ENCODE measurements at places on chromosomes 2 and 18.
A peak's percentile ranks its signal among the peaks of the same experiment; 100 is the strongest.

DNA sequence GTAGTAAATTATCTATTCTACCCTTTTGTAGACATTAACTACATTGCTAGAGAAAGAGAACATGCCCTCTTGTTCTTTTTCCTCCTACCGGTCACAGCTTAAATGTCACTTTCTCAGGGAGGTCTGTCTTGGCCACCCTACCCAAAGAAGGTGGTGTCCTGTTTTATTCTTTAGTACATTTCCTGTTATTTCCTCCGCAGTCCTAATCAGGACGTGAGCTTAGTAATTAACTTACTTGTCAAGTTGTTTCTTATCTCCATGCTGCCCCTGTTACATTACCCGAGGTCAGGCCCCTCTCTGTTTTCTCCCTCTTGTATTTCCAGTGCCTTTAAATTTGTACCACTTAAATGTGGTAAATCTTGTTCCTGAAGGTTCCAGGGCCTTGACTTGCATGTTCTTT lies 73.7 kb upstream of the RMDN2 start:
- ATAC-seq = no peak

GRCh38 chr18:22098563-22098989 lies 70.8 kb upstream of the GATA6 start:
- ATAC-seq = no peak

DNA sequence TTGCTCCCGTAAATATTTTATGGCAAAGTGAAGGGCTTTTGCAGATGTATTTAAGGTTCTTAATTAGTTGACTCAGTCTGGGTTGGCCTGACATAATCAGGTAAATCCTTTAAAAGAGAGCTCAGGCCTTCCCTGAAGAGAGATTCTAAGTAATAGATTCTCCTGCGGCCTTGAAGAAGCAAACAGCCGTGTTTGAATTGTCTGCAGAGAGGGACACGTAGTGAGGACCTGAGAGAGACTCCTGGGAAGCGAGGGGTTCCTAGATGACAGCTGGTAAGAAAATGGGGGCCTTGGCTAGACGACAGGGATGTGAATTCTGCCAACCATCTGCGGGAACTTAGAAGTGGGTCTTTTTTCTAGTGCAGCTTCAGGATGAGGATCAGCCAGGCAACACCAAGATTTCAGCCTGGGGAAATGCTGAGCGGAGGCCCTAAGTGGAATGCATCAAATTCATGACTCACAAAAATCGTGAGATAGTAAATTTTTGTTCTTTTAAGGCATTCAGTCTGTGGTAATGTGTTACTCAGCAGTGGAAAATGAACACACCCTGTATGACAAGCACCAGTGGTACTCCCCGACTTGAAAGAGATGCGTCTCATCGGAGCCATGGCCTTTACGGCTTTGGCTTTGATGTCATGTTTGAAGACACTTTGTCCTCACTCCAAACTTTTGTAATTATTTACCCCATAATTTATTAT lies 62.1 kb upstream of the SMIM21 start:
- peak; percentile 99 for ATAC-seq

DNA sequence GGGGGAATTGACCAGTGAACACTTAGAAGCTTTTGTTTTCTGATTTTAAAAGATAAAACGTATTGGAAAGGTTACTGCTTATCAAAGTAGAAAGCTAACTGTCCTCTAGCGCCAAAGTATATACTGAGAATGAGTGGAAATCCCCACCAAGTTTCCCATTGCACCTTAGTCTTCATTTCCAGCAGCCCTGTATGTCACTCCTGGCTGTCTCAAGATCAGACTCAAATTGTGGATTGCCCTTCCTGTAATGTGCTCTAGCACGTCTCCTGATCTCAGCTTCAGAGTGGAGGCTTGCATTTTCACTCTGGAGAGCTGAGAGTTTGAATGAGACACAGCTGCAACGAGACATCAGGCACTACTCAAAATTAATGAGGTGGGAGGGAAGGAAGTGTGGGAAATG lies 26.6 kb downstream of the MFF start:
- ATAC-seq = no peak

GRCh38 chr2:151518802-151519201 lies 109.1 kb downstream of the RIF1 start:
- ATAC-seq = no peak

GRCh38 chr18:47846431-47846830 lies 84.0 kb downstream of the SMAD2 start:
- no peak for ATAC-seq

DNA sequence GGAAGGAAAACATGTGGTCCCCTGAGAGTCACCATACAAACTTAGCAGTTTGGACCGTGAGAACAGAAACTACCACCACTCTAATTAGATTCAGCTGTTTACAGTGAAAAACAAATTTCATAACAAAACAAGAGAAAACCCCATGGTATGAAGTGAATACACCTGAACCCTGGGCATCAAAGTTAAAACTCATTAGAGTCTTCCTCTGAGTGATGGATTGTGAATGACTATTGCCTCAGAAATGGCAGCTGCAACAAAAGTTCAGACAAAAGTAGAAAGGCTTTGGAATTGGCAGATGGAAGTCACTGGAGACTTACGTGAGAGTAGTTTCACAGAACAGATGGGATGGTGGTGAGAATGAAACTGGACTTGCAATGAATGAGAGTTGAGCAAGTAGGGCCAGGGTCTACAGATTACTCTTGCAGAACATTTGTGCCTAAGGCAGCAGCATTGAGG lies 98.0 kb downstream of the AAK1 start:
- ATAC-seq = no peak

DNA sequence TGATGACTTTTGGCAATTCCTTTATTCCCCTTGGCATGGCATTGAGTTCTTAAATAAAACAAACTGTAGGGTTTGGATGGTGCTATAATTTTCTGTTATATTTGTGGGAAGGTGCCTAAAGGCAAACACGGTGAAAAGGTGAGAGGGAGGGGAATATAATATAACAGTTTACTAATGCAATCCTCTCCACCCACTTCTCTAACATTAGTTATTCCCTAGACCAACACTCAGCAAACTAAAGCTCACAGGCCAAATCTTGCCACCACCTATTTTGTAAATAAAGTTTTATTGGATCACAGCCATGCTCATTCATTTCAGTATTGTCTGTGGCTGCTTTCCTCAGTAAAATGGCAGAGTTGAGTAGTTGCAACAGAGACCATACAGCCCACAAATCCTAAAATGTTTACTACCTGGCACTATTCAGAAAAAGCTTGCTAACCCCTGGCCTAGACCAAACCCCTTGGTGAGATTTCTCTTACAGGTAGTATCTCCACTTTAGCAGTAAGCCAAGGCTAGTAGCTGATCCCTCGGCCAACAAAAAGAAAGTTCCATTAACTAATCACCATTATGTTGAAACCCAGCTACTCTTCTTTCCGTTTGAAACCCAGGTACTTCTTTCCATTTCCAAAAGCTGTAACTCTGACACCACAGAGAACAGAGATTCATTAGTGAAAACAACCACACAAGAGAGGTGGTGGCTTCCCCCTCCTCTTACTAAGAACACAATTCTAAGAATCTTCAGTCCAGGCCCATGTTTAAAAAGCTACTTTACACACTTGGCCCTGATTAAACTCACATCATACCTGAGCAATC lies 136.1 kb upstream of the CHAC2 start:
- no peak for ATAC-seq

GRCh38 chr2:216904974-216905373 lies 45.1 kb upstream of the TNP1 start:
- ATAC-seq = no peak

DNA sequence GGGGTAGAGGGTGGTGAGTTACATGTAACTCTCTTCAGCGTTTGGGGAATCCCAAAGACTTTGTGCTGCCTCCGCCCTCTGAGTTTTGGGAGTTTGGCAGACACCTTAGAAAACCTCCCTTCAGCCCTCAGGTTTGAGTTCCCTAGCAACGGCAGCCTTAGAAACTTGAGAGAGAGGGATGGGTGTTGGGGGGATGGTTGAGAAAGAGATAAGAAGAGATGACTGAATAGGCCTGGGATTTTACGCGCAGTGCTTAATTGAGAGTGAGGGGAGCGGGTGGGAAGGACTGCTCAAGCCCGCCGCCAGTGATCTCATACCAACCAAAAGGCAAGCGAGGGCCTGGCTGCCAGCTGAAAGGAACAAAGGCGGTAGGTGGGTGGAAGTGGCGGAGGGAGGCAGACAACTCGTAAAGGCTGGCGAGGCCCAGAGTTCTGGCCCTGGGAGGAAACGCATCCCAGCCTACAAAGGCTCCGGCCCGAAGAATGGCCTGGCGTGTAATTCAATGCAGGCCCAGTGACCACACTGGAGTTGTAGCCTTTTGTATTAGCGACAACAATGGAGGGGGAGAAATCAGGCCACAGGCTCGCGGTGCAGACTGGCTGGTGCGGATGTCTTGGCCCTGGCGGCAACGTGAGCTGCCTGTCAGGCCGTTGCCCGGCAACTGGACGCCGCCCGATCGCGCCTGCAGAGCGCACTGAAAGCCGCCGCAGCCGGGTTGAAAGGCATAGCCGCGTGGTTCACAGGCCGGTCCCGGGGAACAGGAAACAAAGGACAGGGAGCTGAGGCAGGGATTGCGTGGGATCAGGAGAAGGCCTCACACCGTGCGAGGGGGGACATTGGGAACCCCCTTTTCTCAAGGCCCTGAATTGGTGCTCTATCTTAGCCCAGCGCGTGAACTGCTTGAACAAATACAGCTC lies 39.9 kb upstream of the DARS1 start:
- peak; percentile 76 for ATAC-seq

GRCh38 chr2:19228181-19228593 lies 130.2 kb downstream of the OSR1 start:
- 0 out of 3 replicates have a peak, but pooled peaks have one; percentile 19 for ATAC-seq

DNA sequence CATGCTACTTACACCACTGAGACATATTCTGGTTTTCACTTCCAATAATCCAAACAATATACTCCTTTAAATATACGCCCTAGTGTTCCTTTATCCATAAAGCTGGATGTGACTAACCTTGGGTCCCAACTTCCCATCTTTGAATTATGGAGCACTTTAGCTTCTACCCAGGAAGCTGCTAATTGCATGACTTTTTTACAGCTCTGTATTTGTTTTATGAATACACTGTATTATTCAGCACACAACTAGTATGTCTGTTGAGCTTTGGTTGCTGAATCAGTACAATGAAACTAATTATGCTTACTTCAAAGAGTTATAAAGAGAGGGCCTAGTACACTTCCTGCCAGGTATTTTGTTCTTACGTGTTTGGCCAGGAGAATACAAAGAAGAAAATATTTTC lies 118.5 kb downstream of the BAZ2B start:
- no peak for ATAC-seq

DNA sequence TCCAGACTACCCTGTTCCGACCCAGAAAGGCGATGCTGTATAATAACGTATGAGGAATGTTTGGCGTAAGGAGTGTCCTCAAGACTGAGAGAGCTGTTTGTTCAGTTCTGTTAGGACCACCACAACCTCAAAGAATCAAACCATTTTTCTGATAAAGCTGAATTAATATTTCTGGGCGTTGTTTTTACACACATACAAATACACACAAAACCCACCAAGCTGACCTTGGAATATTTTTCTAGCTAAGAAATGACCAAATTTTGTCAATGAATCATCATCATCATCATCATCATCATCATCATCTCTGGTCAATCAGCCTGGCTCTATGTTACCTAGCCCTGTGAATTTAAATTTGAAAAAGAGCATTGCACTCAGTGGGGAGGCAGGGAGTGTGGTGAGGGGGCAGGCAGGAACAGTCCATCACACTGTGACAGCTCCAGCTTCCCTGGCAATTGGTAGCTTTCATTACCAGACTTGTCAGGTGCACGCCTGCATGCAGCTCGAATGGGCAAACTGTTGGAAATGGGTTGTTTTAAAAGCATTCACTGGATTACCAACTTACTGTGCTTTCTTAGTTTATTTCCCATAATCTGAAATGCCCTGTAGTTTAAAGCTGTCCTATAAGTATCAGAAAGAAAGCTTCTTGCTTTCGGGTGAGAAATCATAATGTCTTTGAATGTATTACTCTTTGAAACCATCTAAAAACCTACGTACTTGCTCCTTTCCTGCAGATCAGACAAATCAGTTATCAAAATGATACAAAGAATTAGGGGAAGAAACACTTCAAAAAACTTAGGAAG lies 6.9 kb upstream of the POU3F3 start:
- no peak for ATAC-seq

DNA sequence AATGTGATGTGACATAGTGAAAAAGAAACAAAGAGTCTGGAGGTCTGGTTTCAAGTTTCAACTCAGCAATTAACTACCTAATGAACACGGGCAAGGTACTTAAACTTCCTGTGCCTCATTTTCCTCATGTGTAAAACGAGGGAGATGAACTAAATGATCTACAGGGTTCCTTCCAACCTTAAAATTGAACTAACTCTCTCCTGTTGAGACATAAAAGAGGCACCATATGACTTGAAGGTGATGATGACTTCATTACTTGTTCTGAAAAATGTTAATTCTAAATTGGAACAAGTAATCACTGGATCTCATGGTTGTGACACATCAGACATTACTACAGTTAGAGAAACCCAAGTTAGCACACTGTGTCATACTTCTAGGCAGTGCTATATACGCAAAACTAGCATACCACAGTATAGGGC lies 8.9 kb upstream of the REL start:
- no peak for ATAC-seq

- ATAC-seq = no peak
Measured at GRCh38 chr2:174759381-174760065, 4.7 kb downstream of the CHRNA1 start.

DNA sequence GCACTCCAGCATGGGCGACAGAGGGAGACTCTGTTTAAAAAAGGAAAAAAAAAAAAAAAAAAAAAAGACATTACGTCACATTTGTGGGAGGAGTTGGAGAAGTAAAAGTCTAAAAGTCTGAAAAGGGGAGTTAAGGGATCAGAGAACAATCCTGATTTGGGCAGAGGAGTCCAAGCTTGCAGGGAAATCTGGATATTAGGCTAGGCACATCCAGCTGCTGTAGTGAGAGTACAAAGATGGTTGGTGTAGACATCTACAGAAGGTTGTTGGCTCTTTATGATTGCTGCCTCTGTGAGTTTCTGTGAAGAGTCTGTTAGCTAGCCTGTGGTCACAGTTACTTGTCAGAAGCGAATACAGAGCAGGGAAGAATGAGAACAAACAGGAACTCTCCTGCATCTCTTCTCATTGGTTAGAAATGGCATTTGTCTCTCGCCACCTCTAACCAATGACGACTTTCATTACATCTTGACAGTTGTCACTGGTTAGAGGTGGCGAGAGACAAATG lies 3.3 kb upstream of the OSBPL6 start:
- no peak for ATAC-seq

DNA sequence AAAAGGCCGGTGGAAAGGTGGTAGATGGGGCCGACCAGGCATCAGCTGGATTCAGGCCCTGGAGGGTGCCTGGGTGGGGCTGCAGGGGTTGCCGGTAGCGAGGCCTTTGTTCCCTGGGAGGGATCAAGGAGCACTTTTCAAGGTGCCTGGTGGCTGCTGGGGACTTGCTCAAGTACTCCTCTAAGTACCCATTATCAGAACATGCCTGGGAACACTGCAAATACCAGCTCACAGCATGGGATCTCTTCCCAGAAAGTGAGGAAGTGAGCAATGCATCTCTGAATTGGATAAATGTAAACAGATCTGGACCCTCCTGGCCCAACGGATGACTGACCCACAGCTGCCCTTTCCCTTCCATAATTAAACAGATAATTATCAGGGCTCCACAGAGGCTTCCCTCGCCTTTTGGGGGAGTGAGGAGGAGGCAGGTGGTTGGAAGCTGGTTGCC lies 210.5 kb downstream of the SH3RF3 start:
- no peak for ATAC-seq

GRCh38 chr18:79372991-79373390 lies 22.7 kb upstream of the NFATC1 start:
- no peak for ATAC-seq

Data from SK-N-SH treated with all-trans-retinoic acid at 6 μM for 48 hours (cell line).